Vagina (tissue), 2 donors: ENCODE measurements at places on chromosomes 12 and 14. TPM values are rescaled to one million over a fixed set of nuclear protein-coding genes. Genes with fewer than 3 reads are reported as not detected.

GRCh38 chr12:14850929-14851663 lies 7.8 kb upstream of the ART4 start:
- DNase-seq: no peak

TSPAN19 gene
- total RNA-seq: not detected

- no peak for DNase-seq
Observed at GRCh38 chr14:76755610-76756370, 5.5 kb upstream of the VASH1 start.

AKAP3 gene
- total RNA-seq: not detected

HCAR2 gene
- total RNA-seq: 7.9 TPM

DEPDC4 gene
- not detected for total RNA-seq

GRCh38 chr12:93773122-93773871 lies 96.1 kb downstream of the CRADD start:
- DNase-seq: no peak

DNA sequence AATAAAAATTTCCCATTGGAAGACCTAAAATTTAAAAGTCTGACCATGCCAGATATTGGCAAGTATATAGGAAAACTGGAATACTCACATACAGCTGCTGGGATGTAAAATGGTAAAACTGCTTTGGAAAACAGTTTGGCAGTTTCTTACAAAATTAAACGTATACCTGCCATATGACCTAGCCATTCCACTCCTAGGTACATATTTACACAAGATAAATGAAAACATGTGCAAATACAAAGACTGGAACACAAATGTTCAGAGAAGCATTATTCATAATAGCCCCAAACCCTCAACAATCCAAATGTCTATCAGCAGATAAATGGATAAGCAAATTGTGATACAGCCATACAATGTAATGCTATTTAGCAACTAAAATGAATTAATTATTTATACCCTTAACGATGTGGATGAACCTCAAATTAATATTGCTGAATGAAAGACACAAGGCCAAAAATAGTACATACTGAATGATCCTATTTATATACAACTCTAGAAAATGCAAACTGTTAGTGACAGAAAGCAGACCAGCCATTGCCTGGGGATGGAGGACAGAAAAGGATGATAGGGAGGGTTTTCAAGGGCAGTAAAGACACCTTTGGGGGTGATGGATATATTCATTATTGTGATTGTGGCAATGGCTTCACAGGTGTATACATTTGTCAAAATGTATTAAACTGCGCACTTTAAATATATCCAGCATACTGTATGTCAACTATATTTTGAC lies 21.3 kb upstream of the TCP11L2 start:
- DNase-seq: no peak

HOXC9 gene
- not detected for total RNA-seq

DNA sequence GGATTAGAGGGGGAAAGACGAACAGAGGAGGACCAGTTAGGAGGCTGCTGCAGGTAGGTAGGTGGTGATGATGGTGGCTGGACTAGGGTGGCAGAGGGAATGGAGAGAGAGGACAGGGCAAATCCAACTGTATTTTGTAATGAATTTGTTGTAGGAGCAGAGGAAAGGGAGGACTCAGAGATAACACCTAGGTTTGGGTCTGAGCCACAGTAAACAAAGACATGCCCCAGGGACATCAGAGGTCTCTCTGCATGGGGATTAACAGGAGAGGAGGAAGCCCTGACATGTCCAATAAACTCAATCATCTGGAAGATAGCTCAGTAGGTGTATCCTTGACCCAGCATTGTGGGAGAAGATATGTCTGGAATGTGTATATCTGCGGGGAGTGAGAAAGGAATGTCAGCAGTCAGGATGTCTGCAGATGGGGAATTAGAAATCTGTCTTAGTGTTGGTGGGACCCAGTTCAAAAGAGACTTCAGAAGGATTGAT lies 4.7 kb upstream of the SLC48A1 start:
- DNase-seq: no peak

DNA sequence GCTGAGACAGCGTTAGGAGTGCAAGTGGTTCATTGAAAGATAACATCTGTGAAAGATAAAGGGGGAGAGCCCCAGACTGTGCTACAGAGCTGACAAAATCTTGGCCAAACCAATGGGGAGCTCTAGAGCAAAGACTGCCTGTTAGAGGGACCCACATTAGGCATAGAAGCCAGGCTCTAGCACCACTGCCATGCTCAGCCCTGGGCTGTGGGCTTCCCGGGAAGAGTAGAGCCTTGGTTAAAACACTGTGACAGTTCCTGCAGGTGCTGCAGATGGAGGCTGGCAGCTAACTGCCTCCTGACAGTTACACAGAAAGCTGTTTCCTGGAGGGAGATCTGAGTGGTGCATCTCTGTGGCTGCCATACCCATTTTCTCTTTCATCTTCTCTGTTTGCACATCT lies 23.0 kb downstream of the TSHR start:
- no peak for DNase-seq

- no peak for DNase-seq
Observed at GRCh38 chr14:57864659-57865058, 1.2 kb downstream of the SLC35F4 start.
